ENCODE measurements at places on chromosomes 3 and 15. TPM values are rescaled to one million over a fixed set of nuclear protein-coding genes. Genes with fewer than 3 reads are reported as not detected.

- no peaks in the 10 kb centered on the region for H3K36me3 ChIP-seq
- H3K27ac ChIP-seq = no peak overlapping the region
- DNase-seq = no peak
- no peak overlapping the region for H3K4me3 ChIP-seq
- no peaks in the 10 kb centered on the region for H3K4me1 ChIP-seq
Measured at GRCh38 chr3:99549957-99550603, 88.3 kb upstream of the COL8A1 start.

DNA sequence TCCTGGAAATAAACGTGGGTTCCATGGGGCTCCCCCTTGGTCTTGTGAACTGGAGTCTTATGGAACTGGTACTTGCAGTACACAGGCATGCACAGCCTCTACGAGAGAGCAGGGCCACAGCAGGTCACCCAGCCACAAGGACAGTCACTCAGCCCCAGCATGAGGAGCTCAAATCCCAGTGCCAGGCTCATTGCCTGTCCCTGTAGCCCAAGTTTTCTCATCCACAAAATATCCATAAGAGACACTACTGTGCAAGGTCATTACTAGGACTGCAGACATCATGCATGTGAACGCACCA lies 48.0 kb downstream of the CFAP92 start:
- H3K27ac ChIP-seq = no peak overlapping the region
- no peak for DNase-seq
- H3K27me3 ChIP-seq = no peaks in the 10 kb centered on the region
- no peak overlapping the region for H3K4me3 ChIP-seq
- no peaks in the 10 kb centered on the region for H3K4me1 ChIP-seq
- H3K36me3 ChIP-seq = no peaks in the 10 kb centered on the region

DNA sequence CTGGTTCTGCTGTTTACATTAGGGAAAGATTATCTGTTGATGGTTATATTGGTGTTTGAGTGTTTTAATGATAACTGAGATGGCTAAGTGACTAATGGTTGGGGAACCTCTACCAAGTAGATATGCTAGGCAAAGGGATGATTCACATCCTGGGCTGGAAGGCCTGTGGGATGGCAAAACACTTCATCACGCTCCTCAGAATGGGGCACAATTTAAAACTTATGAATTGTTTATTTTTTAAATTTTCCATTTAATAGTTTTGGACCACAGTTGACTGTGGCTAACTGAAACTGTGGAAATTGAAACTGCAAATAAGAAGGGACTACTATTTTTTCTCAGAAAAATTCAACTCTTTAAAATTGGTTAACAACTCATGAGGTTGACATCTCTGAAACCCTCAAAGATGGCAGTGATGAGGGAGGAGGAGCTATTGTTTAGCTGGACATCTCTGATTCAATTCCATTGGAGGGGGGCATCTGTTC lies 100.5 kb upstream of the ZBED2 start:
- H3K4me1 ChIP-seq = no peaks in the 10 kb centered on the region
- no peak overlapping the region for H3K27ac ChIP-seq
- H3K4me3 ChIP-seq = no peak overlapping the region

Gene ERICH6
- polyA plus RNA-seq = 0.04 TPM

Gene RASGRP1
- 0.13 TPM for polyA plus RNA-seq

Data from CD14-positive monocyte (primary cell).